ENCODE measurements at places on chromosomes 12 and 14.

- DNase-seq, result no peak
Measured at GRCh38 chr12:131065279-131065678, 111.6 kb downstream of the ADGRD1 start.

GRCh38 chr12:90167518-90168208, 459.0 kb upstream of the ATP2B1 start:
- no peak for DNase-seq

DNA sequence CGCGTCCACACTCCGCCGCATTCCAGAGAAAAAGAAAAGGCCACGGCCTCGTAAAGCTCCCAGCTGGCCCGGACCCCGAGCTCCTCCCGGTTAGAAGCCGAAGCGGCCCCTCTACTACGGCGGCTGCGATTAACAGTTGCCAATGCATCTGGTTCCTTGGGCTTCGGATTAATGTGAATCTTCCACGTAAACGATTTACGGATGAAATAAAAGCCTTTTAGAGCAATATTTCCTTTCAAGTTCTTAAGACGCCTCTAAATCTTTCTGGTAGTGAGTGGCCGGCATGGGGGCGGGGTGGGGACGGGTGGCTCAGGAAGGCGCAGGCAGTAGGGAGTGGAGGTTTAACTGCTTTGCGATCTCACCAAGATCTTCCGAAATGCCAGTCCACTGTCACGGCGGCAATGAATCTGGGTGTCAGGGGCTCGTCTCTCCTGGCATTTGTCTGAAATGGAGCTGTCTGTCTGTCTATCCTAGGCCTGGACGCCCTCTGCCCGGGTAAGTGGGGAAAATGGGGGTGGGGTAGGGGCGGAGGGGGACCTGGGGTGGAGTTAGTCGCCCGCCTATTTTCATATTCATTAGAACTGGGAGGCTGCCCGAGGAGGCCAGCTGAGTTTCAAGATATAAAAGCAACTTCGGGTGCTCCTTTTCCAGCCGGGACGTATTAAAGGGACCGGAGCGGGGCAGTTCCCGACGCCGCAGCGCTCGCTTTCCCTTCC, 413 bp upstream of the ALX1 start:
- no peak for DNase-seq

DNA sequence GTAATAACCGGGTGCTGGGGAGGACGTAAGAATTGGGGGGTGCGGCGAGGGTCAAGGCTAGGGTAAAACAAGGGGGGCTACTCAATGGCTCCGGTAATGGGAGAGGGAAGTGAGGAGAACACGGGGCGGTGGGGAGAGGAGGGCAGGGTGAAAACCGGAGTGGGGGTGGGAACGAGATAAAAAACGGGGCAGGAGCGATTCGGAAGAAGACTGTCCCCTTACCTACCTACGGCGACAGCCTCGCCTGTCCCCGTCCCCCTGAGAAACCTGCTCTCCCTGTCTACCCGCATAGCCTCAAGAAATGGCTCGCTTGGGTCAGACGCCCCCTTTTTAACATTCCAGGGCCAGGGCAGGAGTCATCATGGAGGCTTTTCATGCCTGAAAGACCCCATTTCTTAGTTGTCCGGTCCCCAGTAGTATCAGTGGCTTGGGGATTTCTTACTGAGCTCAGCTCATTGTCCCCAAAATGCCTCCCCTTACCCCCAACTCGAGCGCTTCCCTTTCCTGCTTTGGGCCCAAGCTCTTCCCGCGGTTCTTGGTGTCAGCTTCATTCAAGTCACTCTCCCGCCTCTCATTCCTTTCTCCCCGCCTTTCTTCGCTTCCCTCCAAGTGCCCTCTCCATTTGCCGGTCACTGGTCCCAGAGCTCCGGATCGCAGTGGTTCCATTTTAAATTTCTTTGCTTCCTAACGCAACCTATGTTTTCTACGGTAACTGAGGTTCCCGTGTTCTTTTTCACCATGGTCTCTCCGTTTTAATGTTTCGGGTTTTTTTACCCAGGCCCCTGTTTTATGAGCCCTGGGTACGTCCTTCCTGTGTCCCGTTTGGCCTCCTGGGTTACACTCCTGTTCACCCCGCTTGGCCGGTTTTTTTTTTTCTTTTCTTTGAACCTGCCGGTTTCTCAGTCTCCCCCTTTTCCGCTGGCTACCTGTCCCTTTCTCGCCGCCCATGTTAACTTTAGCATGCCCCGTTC, 1.2 kb upstream of the WSB2 start:
- no peak for DNase-seq

DNA sequence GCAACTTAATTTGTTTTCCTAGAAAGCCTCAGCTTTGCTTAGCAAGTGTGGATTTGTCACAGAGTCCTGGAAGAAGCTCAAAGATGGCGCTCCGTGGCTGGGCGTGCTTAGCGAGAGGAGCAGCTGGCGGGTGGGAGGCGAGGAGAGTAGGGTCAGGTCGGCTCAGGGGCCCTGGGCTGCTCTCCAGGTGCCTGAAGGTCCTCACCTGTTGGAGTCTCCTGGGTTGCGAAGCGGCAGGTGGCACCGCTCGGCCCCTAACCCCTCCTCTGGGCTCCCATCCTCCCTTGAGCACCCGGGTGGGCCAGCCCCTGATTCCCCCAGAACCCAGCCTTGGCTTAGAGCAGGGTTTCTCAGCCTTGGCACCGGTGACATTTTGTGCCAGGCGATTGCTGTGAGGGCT, 25.1 kb downstream of the LRTM2 start:
- DNase-seq, result peak; percentile 59

GRCh38 chr14:54170301-54170700, 213.7 kb upstream of the BMP4 start:
- DNase-seq, result no peak

DNA sequence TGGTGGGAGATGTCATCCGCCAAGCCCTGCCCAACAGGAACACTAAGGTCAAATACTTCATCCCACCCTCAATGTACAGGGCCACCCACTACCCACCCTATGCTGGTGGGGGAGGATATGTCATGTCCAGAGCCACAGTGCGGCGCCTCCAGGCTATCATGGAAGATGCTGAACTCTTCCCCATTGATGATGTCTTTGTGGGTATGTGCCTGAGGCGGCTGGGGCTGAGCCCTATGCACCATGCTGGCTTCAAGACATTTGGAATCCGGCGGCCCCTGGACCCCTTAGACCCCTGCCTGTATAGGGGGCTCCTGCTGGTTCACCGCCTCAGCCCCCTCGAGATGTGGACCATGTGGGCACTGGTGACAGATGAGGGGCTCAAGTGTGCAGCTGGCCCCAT, 3.5 kb downstream of the B3GNT4 start:
- no peak for DNase-seq

- no peak for DNase-seq
Measured at GRCh38 chr12:83536496-83536895, 849.8 kb downstream of the TMTC2 start.

GRCh38 chr12:103354403-103354802, 141.4 kb downstream of the C12orf42 start:
- DNase-seq, result no peak

- DNase-seq, result no peak
Measured at GRCh38 chr12:48060474-48060873, 45.4 kb downstream of the SENP1 start.

GRCh38 chr14:89474464-89474863, 57.4 kb upstream of the FOXN3 start:
- DNase-seq, result no peak

GRCh38 chr12:26205941-26206340, 10.6 kb downstream of the SSPN start:
- DNase-seq, result no peak

GRCh38 chr14:56975521-56975920, 165.2 kb upstream of the OTX2 start:
- DNase-seq, result no peak

DNA sequence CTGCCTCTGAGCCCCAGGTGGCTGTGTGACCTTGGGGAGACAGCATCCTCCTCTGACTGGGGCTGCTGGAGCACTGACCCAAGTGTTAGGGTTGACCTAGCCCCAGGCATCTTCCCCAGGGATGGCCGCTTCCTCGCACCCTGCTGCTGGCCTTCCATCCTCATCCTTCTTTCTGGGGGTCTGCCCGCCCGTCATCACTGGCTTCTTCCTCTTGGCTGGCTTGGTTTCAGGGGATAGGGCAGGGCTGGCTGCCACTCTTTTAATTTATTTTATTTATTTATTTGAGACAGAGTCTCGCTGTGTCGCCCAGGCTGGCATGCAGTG, 3.5 kb downstream of the TEDC1 start:
- DNase-seq, result no peak

DNA sequence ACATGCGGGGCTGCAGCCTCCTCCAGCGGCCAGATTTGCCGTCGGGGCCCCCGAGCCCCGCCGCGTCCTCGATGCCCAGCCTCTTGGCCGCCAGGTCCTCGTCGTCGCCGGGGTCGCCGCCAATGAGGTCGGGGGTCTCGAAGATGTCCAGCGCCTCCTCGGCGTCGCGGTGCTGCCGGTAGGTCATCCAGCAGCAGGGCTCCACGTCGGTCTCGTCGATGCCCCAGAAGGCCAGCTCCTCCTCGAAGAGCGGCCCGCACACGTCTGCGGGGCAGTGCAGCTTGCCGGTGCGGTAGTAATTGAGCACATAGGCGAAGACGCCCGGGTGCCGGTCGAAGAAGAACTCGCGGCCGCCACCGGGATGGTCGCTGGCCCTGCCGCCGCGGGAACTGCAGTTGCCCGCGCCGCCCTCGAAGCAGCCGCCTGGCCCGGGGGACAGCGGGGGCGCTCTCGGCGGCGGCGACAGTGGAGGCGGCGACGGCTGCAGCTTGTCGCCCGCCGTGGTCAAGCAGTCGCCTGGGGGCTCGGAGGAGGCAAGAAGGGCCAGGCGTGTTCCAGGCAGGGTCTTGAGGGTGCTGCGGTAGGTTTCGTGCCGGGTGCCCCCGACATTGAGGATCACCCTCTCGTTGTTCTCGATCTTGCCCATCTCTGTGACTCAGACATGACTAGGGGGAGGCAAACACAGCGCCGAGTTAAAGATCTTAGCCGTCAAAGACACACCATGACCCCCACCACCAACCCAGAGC, 2.1 kb downstream of the KCNC2 start:
- no peak for DNase-seq

- peak; percentile 26 for DNase-seq
Measured at GRCh38 chr14:95240859-95241813, 78.6 kb downstream of the CLMN start.

GRCh38 chr14:26855077-26855753, 257.4 kb upstream of the NOVA1 start:
- no peak for DNase-seq

DNA sequence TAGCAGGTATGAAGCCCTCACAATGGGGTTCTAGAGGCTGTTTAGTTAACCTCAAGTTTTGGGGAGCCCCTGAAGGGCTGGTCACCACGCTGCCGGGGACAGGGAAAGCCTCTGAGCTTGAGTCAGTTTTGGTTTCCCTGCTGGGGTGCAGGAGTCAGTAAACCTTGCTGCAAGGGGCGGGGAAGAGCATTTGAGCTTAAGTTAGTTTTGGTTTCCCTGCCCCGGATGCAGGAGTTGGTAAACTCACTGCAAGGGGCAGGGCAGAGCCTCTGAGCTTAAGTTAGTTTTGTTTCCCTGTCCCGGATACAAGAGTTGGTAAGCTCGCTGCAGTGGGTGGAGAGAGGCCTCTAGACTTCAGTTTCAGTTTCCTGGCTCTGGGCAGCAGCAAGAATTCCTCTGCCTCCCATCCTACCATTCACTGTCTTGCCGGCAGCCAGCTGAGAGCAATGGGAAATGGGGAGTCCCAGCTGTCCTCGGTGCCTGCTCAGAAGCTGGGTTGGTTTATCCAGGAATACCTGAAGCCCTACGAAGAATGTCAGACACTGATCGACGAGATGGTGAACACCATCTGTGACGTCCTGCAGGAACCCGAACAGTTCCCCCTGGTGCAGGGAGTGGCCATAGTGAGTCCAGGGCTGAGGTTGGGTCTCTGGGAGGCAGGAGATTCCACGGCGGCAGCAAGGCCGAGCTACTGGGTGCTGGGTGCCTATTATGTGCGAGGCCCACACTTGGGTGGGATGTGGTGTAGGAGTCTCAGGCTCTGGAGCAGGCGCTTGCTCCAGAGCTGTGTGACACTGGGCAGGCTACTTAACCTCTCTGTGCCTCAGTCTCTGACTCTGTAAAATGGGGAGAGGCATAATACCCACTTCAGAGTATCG, at the start of gene OAS2:
OAS2 (plus strand) TSS at position 357 of the 878 bp plus-strand sequence; CDS start at position 447, 90 bp downstream.
- no peak for DNase-seq

GRCh38 chr14:88129306-88130056, 124.5 kb downstream of the GPR65 start:
- DNase-seq, result no peak
